Body of pancreas (tissue), 4 donors: ENCODE measurements at places on chromosomes 12 and 14.

- no peak for DNase-seq
These were observed 149.2 kb upstream of the FBXO33 start for GRCh38 chr14:39581474-39581873.

DNA sequence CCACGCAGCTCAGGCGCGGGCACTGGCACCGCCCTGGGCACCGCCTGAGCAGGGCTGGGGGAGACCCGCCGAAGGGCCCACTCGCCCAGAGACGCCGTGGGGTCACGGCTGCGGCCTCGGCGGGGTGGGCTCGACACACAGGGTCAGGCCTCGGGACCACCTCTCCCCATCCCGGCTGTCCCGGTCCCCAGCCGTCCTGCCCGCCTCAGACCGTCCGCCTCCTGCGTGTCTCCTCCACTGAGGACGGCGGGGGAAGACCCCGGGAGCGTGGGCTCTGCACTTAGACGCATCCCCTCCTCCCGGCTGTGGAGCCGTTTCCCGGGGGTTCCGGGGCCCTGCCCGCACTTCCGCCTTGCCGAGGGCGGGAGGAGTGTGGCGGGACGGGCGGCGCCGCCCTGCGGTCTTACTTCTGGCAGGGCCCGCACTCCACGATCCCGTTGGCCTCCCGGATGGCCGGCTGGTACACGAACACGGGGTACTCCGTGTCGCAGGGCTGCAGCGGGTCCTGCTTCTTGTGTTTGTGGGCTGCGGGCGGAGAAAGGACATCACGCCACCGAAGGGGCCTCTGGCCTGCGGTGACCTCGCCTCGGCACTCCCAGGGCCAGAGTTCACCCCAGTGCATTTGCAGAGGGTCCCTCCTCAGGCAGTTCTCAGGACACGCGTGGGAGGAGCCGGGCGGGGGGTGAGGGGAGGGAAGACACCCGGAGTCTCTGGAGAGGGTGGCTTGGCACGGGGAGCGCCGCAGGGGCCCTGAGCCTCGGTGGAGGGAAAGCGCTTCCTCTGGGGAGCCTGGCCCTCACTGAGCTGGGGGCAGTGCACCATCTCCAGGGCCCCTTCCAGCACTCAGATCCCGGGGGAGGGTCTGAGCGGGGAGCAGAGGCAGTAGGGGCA lies 23.1 kb upstream of the LRTM2 start:
- DNase-seq = peak; percentile 47

DNA sequence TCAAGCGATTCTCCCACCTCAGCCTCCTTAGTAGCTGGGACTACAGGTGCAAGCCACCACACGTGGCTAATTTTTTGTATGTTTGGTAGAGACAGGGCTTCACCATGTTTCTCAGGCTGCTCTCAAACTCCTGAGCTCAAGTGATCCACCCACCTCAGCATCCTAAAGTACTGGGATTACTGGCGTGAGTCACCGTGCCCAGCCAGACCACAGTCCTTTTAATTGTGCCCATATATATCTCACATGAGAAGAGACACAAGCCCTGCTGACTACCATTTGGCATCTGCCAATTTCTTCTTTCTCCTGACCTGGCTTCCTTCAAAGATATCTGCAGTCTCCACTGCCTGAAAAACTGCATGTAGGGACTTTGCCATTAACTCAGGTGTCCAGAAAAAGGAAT lies 142.5 kb downstream of the DPY19L2 start:
- no peak for DNase-seq

- no peak for DNase-seq
These were observed 178.5 kb downstream of the DAD1 start for GRCh38 chr14:22410497-22410896.

GRCh38 chr12:47079981-47080724 lies 394 bp upstream of the AMIGO2 start:
- DNase-seq = peak; percentile 46

GRCh38 chr12:118274066-118274465 lies 98.6 kb downstream of the TAOK3 start:
- no peak for DNase-seq

- no peak for DNase-seq
These were observed 57.6 kb upstream of the BEGAIN start for GRCh38 chr14:100644784-100645183.

DNA sequence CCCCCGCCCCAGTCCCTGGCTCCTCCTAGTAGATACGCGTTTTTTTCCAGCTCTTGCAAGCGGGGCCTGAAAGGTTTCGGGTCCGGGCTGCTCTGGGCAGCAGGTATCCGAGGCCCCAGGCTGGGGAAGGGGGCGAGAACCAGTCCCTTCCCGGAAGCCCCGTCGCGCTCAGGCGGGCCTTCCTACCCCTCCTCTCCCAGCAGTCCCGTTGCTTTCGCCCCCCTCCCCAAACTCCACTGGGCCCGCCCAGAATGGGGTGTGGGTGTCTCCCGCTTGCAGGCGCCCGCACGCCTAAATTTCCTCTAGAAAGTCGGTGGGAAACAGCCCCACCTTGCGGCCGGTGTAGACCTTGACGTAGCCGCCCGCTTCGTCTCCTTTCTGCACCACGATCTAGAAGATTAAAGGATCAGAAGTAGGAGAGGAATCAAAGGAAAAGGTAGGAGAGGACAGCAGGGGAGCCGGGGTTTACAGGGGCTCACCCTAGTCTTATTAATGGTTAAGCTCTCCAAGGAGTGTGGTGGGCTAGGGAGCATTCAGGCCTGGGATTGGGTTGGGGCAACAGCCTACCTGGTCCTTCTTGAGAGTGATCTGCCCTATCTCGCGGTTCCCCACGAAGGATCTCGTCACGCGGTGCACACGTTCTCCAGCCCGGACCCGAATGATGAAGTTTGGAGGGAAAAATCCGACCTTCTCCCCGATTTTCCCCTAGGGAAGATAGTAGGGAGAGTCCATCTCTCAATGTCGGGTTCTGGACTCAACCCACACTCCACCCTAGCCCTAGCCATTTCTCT lies 7.3 kb downstream of the STAC3 start:
- DNase-seq = peak; percentile 83

- DNase-seq = no peak
These were observed 171.4 kb downstream of the RBM19 start for GRCh38 chr12:113794774-113795173.

GRCh38 chr14:32536175-32536574 lies 207.1 kb downstream of the AKAP6 start:
- DNase-seq = no peak

- DNase-seq = peak; percentile 51
These were observed 2.1 kb downstream of the PRPH start for GRCh38 chr12:49296836-49297694.

- DNase-seq = peak; percentile 37
These were observed 413 bp downstream of the LRP6 start for GRCh38 chr12:12266389-12266872.

DNA sequence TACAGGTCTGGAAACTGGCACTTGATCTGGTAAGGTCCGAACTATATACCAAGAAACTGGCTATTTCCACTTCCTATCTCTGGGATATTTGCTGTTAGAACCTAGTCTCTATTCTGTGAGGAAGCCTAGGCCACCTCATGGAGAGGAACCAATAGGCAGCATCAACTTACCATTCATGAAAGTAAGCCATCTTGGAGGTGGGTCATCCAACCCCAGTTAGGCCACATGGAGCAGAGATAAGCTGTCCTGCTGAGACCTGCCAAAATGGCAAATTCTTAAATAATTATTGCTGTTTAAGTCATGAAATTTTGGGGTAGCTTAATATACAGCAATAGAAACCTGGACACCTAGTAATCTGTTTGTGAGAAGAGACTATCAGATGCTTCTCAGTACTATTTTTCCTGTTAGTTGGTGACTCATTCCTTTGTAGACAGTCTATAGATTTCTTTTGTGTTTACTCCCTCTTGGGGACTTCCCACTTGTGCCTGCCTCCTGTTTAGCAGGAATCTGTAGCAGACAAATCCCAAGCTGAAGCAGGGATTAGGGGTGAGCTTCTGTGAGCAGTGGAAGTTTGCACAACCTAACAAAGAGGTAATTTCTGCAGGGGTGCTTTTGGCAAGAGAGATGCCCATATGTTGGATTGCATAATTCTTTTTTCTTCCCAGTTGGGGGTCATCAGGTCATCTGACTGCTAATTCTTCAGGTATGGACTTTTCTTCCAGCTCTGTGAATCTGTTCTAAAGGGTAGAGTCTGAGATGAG lies 136.8 kb downstream of the IGF1 start:
- peak; percentile 29 for DNase-seq

- no peak for DNase-seq
These were observed 6.4 kb downstream of the SELPLG start for GRCh38 chr12:108627134-108627920.

- DNase-seq = no peak
These were observed 55.3 kb upstream of the FGD4 start for GRCh38 chr12:32344047-32344446.

- DNase-seq = no peak
These were observed 991.6 kb downstream of the BCL11B start for GRCh38 chr14:98280436-98280835.

- no peak for DNase-seq
These were observed 14.9 kb downstream of the CKB start for GRCh38 chr14:103507751-103508150.

DNA sequence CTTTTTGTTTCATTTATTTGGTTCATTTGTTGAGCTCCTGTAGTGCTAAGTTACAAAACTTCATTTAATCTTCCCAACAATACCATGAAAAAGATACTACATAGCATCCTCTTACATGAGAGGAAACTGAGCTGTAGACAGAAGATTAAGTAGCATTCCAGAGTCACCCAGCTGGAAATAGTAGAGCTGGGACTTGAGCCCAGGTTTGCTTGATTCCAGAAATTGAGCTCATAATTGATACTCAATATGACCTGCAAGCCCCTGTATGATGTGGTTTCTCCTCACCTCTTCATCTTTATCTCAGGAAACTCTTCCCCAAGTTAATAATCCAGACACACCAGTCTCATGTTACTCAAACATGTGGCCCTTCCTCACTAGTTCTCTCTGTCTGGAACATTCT lies 87.0 kb upstream of the DAAM1 start:
- DNase-seq = no peak

GRCh38 chr14:64673316-64673715 lies 30.9 kb upstream of the PLEKHG3 start:
- no peak for DNase-seq

DNA sequence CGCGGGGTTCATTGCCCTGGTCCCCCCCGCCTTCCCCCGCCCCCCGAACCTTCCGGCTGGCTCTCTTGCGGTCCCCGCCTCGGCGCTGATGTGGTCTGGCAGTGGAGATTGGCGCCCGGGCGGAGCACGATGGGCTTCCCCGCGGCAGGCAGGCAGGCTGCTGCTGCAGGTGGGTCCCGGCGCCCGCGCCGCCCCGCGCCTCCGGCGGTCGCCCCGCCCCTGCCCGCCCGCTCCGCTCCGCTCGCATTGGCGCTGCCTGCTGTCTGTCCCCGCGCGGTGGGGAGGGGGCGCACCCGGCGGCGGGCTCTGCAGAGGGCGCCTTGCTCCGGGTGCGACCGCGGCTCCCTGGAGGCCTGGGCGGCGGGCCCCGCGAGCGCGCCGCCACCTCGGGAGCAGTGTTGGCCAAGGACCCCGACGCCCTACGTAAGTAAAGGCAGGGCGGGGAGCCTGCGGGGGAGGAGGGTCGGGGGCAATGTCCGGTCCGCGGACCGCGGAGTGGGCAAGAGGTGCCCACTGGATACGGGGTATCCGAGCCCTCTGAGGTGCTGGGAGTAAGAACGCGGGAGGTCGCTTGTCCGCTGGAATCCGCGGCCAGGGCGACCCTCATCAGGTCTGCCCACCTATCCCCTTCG lies at the start of gene AKAP5:
TSS of gene AKAP5 (plus strand) at position 309 of the 632 bp plus-strand sequence. CDS start 2,896 bp downstream, outside the sequence.
- peak; percentile 44 for DNase-seq

- DNase-seq = no peak
These were observed 71.5 kb downstream of the CCER1 start for GRCh38 chr12:90883456-90883855.

DNA sequence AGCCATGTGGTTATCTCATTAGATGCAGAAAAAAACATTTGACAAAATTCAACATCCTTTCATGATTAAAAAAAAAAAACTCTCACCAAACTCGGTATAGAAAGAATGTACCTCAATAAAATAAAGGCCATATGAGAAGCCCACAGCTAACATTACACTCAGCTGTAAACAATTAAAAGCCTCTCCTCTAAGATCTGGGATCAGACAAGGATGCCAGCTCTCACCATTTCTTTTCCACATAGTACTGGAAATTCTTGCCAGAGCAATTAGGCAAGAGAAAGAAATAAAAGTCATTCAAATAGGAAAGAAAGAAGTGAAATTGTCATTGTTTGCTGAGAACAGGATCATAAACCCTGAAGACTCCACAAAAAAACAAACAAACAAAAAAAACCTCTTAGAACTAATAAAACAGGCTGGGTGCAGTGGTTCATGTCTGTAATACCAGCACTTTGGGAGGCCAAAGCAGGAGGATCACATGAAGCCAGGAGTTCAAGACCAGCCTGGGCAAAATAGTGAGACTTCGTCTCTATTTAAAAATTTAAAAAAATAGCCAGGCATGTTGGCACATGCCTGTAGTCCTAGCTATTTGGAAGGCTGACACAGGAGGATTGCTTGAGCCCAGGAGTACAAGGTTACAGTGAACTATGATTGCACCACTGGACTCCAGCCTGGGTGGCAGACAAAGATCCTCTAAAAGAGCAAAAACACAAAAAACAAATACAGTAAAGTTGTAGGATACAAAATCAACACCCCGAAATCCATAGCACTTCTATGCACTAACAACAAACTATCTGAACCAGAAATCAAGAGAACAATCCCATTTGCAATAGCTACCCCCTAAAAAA lies 114.4 kb downstream of the FOXA1 start:
- no peak for DNase-seq

- DNase-seq = no peak
These were observed 53.8 kb upstream of the CLEC14A start for GRCh38 chr14:38309522-38310277.

GRCh38 chr12:46382408-46382963 lies 9.9 kb upstream of the SLC38A2 start:
- DNase-seq = peak; percentile 33

GRCh38 chr12:57521525-57522010 lies 1.1 kb upstream of the MBD6 start:
- DNase-seq = peak; percentile 52

DNA sequence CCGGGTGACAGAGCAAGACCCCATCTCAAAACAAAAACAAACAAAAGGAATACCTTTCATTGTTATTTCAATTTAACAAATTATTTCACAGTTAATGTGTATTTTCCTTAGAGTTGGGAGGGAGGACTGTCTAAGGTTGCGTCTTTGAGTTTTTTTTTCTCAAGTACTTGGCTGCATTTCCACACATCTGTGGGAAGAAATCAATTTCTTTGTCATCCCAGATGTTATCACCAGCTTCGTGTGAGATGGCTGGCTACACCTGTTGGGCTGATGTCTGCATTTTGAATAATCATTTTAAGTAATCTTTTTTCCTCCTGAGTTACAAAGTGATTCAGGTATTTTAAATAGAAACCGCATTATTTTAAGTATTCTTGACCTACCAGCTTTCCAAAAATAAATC lies 59.4 kb downstream of the EML1 start:
- DNase-seq = no peak

GRCh38 chr12:103912069-103912468 lies 18.1 kb upstream of the HSP90B1 start:
- no peak for DNase-seq

DNA sequence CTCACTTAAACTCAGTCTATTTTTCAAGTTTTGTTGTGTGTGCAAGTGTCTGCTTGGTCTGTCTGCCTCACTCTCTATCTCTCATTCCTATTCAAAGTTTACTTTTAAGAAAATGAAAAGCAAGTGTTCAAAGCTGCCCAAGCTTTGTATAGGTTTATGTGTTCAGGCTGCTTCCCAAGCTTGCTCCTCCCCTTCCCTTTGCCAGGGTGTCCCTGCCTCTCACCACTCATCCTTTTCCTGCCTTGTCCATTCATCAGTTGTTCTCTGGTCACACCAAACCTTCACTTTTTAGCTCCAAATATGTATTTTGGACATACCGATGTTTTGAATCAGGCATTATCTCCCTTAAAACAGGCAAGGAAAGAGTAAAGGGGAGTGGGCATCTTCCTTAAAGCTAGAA lies 41.3 kb downstream of the STK38L start:
- DNase-seq = no peak

- DNase-seq = peak; percentile 89
These were observed 343 bp upstream of the NOVA1 start for GRCh38 chr14:26598081-26598671.
